MV-4-11 (cell line): ENCODE measurements at places on chromosomes 2 and 18.

- DNase-seq, result no peak
Observed at GRCh38 chr2:224147174-224147573, 108.1 kb upstream of the SERPINE2 start.

DNA sequence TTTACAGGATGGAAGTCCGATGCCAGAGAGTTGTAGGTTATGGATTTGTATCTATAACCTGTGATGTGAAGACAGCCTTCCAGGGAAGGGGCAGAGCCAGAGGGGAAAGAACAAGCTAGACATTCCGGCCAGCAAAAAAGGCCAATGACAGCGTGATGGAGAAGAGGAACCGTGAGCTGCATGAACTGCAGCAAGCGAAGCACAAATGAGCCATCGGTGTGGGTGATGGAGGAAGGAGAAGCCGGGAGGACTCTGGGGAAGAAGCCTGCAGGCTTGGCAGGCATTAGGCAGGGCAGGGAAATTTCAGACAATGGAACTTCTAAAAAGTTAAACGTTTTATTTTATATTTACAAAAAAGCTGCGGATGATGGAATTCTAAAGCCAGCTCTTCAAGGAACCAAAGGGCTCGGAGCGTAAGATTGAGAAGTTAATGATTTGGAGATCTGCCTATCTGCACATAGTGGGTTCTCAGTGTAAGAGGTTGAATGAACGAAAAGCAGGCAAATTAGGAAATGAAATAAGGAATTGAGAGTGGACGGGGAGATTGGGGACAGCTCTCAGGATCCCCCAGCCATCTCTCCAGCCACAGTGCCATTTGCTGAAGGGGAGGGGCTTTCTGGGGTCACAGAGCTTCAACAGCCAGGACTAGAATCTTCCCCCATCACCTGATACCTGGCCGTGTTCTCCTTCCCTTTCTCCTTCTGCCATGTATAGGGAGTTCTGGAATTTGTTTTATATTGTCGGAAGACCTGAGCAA is 28.4 kb downstream of the NGEF start:
- peak; percentile 46 for DNase-seq

DNA sequence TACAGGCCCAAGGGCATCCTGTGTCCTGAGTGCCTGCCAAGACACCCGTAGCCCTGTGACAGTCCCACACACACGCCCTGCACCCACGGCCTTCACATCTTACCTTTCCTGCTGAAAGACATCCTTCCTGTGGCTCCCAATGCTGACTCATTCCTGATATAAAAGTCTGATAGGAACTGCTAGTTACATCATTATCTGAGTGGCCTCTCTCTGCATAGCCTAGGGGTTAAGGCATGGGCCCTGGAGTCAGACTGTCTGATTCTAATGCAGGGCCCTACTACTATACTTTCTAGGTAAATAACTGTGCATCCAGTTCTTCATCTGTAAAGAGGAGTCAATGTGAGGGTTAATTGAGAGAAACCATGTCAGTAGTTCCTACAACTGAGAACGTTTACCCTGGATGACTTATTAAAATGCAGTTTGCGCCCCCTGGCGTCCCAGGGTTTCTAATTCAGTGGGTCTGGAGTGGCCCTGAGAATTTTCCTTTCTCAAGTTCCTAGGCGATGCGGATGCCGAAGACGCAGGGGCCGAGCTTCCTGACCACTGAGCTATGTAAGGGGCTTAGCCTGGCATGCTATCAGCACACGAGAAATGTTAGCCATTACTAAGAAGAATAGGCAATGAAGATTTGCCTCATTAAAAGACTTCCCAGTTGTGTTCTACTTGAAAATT is 6.0 kb upstream of the GPR45 start:
- DNase-seq, result peak; percentile 58

GRCh38 chr2:33071591-33071990 is 124.8 kb downstream of the LTBP1 start:
- DNase-seq, result no peak

DNA sequence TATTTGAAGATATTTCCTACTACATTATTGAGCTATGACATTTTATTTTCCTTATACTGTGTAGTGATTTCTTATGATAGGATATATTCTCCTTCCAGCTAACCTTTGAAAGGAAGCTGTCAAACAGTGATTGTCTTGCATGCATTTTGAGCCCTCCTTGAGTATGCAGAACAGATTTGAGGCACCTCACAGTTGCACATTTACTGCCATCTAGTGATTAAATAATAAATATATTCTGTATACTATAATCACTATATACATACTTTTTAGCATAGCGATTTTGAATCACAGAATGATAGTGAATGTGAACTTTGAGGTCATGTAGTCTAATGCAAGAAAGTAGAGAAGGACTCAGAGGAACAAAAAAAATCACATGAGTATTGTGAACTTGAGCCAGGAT is 268.4 kb upstream of the CDH19 start:
- DNase-seq, result peak; percentile 5

GRCh38 chr2:63840081-63840784 is 1.5 kb upstream of the UGP2 start:
- DNase-seq, result no peak

DNA sequence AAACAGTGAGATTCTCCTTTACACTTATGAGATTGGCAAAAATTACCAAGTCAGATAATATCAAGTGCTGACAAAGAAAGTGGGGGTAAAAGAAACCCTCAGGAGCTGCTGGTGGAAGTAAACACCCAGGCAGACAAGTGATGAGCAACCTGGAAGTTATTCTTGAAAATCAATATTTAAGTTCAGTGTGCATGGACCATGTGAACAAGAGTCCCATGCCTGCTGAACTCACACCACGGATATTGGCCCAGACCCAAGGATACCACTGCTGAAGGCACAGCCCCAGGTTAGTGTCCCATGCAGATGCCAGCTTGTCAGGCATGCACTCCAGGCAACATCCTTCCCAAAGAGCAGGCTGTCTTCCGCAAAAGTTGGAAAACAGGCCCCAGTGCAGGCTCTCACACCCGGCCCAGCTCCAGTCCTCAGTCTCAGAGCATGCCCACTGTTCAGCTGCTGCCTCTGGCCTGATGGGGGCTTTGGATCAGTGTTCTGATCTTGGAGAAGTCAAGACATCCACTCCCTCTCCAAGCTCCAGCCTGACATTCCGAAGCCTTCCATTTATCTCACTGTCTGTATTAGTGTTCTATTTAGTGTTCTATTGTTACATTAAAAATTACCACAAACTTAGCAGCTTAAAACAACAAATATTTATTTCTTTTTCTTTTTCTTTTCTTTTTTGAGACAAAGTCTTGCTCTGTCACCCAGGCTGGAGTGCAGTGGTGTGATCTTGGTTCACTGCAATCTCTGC is 70.0 kb downstream of the HS1BP3 start:
- DNase-seq, result no peak

GRCh38 chr2:123670286-123670685 is 354.8 kb upstream of the CNTNAP5 start:
- no peak for DNase-seq

GRCh38 chr2:139031722-139032121 is 251.5 kb upstream of the NXPH2 start:
- peak; percentile 31 for DNase-seq

DNA sequence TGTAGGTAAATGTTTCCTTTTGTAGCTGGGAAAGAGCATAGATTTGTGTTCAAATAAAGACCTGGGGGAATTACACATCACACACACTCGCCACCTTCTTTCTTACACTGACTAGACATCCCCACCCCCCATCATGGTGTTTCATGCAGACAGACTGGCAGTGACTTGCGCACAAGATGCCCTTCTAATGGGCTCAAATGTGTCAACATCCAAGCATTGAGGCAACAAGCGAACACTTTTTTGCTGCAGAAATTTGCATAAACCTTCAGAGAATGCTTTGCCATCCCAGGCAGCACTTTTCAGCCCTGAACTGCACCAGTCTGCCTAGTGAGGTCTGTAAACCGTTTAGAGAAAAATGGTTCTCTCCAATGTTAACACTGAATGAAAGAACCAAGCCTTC is 4.5 kb downstream of the HOXD8 start:
- no peak for DNase-seq

GRCh38 chr18:12028674-12029073 is 47.4 kb downstream of the IMPA2 start:
- DNase-seq, result no peak

DNA sequence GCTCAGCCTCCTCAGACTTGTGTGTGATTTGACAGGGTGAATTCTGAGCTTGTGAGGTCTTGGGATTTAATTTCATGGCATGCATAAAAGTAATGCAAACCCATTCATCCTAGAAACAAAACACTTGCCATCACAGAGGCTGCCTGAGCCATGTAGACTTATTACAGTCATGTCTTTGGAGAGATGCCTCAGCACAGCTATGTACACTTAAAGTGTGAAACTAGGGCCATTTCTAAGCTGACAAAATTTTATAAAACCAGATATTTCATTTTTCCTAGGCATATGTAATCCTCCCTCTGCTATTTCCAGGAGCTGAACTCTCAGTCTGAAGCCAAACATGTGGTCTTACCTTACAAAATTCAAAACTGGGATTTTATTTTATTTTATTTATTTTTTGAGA is 322.2 kb upstream of the SPHKAP start:
- DNase-seq, result no peak

- DNase-seq, result no peak
Observed at GRCh38 chr2:189020179-189020578, 46.0 kb downstream of the COL3A1 start.

DNA sequence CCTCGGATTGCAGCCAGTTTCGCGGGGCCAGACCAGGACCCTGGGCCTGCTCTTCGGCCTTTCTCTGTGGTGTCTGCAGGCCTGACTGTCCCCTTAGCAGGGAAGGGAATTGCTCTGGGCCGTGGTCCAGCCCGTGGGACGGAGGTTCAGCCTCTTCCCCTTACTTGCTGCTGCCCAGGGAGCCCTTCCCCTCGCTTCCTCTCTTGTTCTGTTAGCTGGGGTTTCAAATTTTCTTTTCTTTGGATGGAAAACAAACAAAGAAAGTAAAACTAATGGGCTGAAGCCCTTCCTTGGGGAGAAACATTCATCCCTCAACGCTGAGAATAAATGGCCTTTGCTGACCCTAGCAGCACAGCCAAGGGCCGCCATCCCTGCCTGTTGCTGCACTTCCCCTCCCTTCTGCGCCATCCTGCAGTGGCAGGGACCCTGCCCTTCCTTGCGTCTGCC is 52.4 kb downstream of the ASAP2 start:
- DNase-seq, result no peak

DNA sequence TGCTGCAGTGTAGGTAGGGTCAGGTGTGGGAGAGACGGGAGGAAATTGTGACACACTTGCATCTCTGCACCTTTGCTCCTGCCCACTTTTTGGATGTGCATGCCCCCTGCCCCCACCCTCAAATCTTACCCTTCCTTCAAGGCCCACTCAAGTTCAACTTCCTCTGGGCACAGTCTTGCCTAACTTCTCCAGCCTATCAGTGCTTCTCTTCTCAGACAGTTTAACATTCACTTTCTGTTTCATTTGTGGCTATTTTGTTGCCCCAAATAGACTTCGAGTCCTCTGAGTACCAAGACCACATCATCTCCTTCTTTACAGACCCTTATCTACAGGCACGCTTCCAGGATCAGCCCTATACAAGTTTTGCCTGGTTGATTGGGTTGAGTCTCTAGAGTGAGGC is 2.7 kb downstream of the ST8SIA5 start:
- DNase-seq, result peak; percentile 88

- no peak for DNase-seq
Observed at GRCh38 chr2:145079641-145080040, 559.7 kb upstream of the ZEB2 start.

DNA sequence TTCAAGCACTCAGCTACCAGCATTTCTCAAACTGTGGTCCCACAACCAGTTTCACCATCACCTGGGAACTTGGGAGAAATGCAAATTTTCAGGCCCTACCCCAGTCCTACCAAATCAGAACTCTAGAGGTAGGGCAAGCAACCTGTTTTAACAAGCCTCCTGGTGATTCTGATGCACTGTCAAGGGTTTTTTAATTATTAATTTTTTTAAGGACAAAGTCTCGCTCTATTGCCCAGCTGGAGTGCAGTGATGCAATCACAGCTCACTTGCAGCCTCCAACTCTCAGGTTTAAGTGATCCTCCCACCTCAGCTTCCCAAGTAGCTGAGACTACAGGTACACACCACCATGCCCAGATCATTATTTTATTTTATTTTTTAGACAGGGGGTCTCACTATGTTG is 7.8 kb downstream of the ACMSD start:
- no peak for DNase-seq

GRCh38 chr2:98357849-98358248 is 11.6 kb downstream of the CNGA3 start:
- DNase-seq, result no peak

- DNase-seq, result no peak
Observed at GRCh38 chr2:8636721-8637636, 44.9 kb upstream of the ID2 start.

DNA sequence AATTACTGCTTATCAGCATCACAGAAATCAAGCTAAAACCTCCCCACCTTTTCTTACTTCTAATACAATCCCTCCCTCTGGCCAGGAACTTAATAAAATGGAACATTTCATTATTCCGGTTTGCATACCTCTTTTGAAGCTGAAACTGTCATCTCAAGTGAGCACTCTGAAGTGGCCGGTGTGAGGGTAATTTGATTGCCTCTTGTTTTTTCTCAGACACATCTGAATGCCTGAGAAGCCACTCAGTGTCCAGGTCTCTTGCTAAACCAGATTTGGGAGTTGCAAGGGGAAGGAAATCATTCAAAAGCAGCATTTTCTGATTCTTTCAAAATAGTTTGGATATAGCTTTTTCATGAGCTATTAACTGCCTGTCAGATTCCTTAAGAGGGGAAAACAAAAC is 190.3 kb downstream of the C1D start:
- DNase-seq, result no peak

DNA sequence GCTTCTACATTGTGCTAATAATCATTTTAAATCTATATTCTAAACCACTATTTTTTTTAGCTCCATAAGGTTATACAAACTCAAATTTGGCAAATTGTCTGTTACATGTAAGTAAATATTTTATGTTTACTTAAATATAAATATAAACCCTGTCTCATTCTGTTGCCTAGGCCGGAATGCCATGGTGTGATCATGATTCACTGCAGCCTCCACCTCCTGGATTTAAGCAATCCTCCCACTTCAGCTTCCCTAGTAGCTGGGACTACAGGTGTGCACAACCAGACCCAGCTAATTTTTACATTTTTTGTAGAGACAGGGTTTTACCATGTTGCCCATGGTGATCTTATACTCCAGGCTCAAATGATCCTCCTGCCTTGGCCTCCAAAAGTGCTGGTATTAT is 124.7 kb downstream of the MEIS1 start:
- no peak for DNase-seq

- DNase-seq, result peak; percentile 45
Observed at GRCh38 chr2:146068051-146068450, 1548.1 kb upstream of the ZEB2 start.

DNA sequence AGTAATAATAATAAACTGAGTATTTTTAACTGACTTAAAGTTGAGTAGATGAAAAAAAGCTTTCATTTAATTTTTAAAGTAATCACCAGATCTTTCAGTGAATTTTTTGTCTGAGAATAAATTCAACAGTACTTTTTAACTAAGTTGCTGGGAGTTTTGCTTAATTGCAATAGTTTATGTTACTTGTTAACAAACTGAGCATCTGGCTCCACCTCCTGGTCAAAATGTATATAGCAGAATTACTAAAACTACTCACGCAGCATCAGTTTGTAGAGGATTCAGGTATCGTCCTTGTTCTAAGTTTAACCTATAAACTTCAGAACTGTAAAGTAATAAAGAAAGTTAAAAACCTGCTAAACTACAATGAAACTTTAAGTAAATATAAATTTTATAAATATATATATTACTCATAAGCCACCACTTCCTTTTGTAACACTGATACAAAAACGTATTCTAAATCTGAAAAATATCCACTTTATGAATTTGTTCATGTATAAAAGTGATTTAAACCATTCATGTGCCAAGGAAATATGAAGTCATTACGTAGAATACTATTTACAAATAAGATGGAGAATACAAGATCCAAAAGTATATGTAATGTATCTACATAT is 21.3 kb downstream of the NOL10 start:
- DNase-seq, result peak; percentile 67
